ENCODE measurements at places on chromosomes 12 and 14. TPM values are rescaled to one million over a fixed set of nuclear protein-coding genes. Genes with fewer than 3 reads are reported as not detected.

- no peak for DNase-seq
Observed at GRCh38 chr14:22252686-22253085, 336.3 kb downstream of the DAD1 start.

GRCh38 chr12:105235732-105236476, at the start of gene APPL2:
APPL2 (minus strand) TSS chr12:105236174; CDS start chr12:105236012, 162 bp downstream.
- peak; percentile 93 for DNase-seq

GRCh38 chr12:3253682-3254275, 176.6 kb downstream of the TSPAN9 start:
- DNase-seq, result no peak

GRCh38 chr14:105067140-105067968, 2.1 kb upstream of the GPR132 start:
- no peak for DNase-seq

- no peak for DNase-seq
Observed at GRCh38 chr14:104657563-104658324, 31.7 kb upstream of the INF2 start.

DNA sequence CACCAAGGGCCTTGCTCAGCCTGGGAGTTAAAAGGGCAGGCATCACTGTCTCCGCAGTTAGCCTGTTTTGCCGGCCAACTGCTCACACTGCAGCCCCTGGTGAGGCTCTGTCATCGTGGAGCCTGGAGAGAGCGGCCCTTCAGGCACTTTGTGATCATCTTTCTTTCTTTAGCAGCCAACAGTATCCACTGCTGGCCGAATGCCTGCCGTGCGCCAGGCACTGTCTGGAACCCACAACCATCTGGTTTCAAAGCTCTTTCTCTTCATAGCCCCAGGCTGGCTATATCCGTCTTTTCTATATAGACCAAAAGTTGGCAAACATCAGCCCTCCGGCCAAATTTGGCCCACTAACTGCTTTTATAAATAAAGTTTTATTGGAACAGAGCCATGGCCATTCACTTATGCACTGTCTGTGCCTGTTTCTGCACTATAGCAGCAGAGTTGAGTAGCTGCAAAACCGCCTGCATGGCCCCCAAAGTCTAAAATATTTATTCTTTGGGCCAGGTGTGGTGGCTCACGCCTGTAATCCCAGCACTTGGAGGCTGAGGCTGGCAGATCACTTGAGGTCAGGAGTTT, 29.5 kb downstream of the SLC8B1 start:
- DNase-seq, result no peak

Gene LRCOL1
- total RNA-seq, result not detected
